ENCODE measurements at places on chromosomes 16 and 17.
A peak's percentile ranks its signal among the peaks of the same experiment; 100 is the strongest.

- DNase-seq = no peak
Observed at GRCh38 chr17:58530655-58531054, 16.2 kb upstream of the MTMR4 start.

GRCh38 chr17:61395983-61396585 is 3.6 kb upstream of the TBX2 start:
- no peak for DNase-seq

DNA sequence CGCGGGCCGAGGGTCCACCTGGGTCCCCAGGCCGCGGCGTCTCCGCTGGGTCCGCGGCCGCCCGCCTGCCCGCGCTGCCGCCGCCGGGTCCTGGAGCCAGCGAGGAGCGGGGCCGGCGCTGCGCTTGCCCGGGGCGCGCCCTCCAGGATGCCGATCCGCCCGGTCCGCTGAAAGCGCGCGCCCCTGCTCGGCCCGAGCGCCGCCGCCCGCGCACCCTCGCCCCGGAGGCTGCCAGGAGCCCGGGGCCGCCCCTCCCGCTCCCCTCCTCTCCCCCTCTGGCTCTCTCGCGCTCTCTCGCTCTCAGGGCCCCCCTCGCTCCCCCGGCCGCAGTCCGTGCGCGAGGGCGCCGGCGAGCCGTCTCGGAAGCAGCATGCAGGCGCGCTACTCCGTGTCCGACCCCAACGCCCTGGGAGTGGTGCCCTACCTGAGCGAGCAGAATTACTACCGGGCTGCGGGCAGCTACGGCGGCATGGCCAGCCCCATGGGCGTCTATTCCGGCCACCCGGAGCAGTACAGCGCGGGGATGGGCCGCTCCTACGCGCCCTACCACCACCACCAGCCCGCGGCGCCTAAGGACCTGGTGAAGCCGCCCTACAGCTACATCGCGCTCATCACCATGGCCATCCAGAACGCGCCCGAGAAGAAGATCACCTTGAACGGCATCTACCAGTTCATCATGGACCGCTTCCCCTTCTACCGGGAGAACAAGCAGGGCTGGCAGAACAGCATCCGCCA is 504 bp downstream of the FOXC2 start:
- DNase-seq = no peak

DNA sequence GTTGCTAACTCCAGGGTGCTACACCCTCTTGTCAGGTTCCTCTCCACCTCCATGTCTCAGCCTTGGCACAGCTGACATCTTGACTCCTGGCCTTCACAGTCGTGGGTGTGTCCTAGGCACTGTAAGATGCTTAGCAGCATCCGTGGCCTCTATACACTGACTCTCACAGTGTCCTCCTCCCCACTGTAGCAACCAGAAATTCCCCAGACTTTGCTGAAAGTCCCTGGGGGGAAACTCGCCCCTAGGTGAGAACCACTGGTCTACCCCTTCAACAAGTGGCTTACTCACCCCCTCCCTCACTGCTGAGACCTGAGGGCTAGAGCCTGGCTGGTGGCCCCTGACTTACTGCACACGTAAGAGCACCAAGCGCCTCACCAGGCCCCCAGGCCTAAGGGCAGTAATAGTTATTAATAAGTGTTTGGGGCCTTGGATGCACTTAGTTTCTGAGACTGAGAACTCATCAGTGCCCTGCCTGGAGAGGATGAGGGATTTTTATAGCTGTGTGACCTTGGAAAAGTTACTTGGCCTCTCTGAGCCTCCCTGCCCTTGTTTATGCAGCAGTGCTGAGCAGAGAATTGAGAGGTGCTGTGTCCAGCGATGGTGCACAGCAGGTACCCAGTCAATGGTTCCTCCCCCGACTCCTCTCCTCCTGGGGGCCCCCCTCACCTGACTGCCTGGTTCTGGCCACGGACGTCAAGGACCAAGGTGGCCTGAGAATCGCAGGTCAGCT is 67.1 kb downstream of the RMI2 start:
- DNase-seq = no peak

- no peak for DNase-seq
Observed at GRCh38 chr17:82328141-82328993, 5.2 kb downstream of the SECTM1 start.

DNA sequence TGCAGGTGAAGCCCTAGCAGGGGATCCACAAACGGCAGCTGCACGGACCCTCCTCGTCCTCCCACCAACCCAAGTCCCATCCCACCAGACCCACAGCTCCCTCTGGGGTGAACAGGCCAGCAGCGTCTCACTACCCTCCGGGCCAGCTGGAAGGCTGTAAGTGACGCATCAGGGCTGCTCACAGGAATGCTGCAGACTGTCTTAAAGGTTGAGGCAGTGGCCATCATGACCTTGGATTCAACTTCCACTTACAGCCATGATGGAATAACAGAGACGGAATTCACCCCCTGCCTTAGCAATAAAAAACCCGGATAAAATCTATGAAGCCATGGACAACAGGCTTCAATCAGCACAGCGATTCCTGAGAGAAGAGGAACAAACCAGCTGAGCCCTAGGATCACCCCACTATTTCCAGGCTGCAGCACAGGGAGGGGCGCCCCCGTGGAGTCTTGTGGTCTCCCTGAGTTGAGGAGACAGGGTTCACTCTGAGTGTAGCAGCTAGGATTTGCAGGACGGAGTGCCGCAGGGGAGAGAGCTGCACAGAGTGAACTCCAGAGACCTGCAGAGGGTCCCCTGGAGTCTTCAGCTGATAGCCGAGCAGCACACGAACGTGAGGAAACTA is 10.5 kb downstream of the FAM83G start:
- DNase-seq = no peak

- no peak for DNase-seq
Observed at GRCh38 chr16:57749856-57750452, 14.4 kb downstream of the KATNB1 start.

- DNase-seq = no peak
Observed at GRCh38 chr17:6090253-6090652, 20.1 kb downstream of the WSCD1 start.

GRCh38 chr16:89623511-89624261 is 10.2 kb downstream of the DPEP1 start:
- no peak for DNase-seq

GRCh38 chr16:23847948-23848347 is 12.2 kb downstream of the PRKCB start:
- DNase-seq = no peak

DNA sequence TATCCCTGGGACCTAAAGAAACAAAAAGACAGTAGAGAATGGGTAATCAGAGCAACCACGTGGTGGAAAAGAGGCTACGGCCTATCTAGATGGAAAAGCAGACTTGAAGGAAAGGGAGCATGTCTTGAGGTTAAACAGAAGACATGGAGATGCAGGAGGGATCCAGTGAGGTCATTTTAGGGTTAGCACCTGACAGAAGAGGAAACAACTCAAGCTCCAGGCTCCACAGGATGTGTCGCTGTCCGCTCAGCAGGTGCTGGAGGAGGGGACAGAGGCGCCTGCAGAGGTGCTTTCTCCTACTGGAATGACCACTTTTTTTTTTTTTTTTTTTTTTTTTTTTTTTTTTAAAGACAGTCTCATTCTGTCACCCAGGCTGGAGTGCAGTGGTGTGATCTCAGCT is 47.5 kb upstream of the CLEC3A start:
- no peak for DNase-seq

DNA sequence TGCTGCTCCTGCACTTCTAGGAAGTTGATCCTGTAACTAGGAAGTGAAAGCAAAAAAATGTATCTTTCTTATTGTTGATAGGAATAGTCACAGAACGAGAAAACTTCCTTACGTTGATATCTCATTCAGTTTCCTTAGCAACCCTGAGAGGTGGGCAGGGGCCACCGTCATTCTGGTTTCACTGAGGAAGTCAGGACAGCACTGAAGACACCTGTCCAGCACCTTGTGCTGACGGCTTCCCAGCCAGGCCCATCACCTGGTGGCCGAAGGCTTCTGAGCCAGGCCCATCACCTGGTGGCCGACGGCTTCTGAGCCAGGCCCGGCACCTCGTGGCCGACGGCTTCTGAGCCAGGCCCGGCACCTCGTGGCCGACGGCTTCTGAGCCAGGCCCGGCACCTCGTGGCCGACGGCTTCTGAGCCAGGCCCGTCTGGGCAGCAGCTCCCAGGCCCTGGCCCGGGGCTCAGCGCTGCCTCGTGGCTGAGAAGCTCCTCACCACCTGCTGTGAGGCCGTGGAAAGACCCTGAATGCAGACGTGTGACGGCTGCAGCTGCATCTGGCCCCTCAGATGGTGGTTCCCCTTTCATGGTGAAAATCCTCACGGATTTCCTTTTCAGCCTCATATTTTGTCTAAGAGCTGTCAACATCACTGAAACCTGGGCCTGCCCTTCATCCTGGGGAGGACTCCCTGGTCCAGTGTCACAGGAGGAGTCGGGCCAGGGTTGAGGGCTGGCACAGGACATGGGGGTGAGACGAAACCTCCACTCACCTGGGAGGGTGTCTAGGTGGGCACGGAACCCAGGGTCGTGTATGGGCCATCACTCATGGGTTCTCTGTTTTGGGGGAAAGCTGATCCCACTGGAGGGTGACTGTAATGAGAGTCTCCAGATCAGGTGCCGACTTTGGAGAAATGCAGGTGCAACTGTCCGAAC is 33.0 kb upstream of the ZNF750 start:
- DNase-seq = no peak

DNA sequence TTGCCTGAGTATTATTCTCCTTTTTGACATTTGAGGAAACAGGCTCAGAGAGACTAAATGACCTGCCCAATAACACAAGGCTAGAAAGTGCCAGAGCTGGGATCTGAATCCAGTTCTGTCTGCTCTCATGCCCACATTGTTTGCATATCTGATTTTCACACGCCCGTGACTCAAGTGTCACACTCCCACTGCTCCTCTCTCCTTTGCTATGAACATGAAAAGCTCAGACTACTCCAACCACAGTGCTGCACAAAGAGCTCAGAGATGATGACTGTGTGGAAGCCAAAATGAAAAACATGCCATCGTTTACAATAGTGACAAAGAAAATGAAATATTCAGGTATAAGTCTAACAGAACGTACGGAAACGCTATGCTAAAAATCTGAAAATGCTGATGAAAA is 107.9 kb downstream of the SMG6 start:
- no peak for DNase-seq

DNA sequence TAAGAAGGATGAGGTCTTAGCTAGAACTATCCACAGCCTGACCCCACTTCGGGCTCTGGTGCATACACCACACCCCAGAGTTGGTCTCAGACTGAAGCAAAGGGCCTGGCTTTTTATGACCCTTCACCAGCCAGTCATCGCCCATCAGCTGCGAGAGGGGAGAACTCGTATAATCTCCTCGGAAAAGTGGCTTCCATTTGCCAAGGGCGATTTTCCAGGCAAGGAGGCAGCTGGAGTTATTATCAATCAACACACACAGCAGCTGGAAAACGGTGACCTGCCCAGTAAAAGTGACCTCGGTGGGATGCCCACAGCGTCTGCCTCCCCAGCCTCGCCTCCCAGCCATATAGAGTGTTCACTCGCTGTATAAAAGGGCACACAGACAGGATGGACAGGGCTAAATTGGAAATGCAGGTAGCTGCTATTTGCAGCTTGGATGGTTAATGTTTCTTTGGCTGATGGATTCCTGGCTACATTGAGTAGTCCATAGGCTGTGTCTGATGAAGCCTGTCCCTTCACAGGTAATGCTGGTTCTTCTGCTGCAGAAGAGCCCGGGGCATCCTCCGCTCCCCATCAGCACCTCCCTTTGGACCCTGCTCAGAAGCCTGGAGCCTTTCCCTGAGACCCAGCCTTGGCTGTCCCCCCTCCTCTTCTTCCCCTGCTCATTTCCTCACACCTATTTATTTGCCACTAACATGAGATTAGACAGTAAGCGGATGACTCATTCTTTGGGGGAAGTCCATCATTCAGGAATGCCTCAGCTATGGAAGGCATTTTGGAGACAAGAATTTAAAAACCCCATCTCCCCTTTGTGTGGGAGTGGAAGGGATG is 45.7 kb downstream of the TMEM186 start:
- peak; percentile 73 for DNase-seq

DNA sequence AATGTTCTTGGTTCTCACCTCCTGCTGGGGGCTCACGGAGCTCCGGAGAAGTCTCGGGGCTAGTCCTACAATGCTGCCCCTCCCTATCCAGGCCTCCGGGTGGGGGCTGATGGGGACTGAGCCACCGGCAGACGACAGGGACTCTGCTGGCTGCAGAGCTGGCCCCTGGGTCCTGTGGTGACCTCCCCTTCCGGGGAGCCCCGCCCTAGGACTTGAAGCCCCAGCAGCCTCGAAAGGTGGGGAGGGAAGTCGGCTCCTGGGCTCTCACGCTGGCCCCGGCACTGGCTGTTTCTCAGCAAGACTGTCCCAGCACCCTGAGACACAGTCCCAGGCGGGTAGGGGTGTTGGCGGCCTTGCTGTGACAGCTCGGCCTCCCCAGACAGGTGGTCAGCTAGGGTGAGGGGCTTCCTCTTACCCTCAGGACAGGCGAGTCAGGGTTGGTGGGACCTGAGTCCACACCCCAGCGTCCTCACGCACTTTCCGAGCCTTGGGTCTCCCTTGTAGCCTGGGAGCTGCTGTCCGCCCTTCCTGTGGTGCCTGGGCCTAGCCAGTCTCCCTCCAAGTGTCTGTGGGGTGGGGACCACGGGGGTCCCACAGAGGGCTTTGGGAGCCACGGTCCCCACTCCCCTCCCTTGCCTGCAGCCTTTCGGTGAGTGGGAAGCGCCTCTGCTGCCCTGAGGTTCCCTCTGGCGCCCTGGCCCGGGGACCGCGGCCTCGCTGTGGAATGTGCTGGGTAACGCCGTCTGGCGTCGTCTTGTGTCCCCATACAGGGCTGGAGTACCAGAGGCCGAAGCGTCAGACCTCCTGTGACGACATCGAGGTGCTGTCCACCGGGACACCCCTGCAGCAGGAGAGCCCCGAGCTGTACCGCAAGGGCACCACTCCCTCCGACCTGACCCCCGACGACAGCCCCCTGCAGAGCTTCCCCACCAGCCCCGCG is 76.6 kb downstream of the KLHDC4 start:
- no peak for DNase-seq

DNA sequence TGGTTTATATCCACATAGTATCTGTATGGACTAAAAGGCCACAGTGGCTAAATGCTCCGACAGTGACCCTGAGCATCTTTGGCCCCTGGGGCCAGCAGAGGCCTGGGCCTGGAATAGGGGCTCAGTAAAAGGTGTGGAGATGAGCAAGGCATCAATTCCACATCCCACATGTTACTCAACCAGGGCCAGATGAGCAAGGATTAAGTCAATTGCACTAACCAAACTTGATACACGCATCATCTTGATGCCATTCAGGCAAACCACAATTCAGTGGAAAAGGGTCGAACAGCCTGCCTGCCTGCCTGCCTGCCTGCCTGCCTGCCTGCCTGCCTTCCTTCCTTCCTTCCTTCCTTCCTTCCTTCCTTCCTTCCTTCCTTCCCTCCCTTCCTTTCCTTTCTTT is 53.5 kb upstream of the DNAJA2 start:
- no peak for DNase-seq

- DNase-seq = no peak
Observed at GRCh38 chr16:85011846-85012284, 530 bp upstream of the ZDHHC7 start.

- DNase-seq = no peak
Observed at GRCh38 chr16:88390265-88390664, 7.5 kb downstream of the ZNF469 start.

- no peak for DNase-seq
Observed at GRCh38 chr16:51813609-51814008, 662.5 kb upstream of the SALL1 start.
